ENCODE measurements at places on chromosomes 2 and 18. TPM values are rescaled to one million over a fixed set of nuclear protein-coding genes. Genes with fewer than 3 reads are reported as not detected.

The IL36G gene
- polyA plus RNA-seq = not detected

The GPR39 gene
- not detected for polyA plus RNA-seq

The ORC2 gene
- 9.4 TPM for polyA plus RNA-seq

The ZC3H6 gene
- 4.2 TPM for polyA plus RNA-seq

The OTOS gene
- polyA plus RNA-seq = not detected

The CXCR1 gene
- polyA plus RNA-seq = 0.09 TPM

The THSD7B gene
- 0.14 TPM for polyA plus RNA-seq

The RAB6C gene
- 0.07 TPM for polyA plus RNA-seq

The C1QL2 gene
- not detected for polyA plus RNA-seq

The SPRED2 gene
- 9.2 TPM for polyA plus RNA-seq

The DLX1 gene
- polyA plus RNA-seq = 0.23 TPM
